Activated CD4-positive, alpha-beta memory T cell treated with anti-CD3 and anti-CD28 coated beads for 36 hours (primary cell): ENCODE measurements at places on chromosomes 7 and 10. TPM values are rescaled to one million over a fixed set of nuclear protein-coding genes. Genes with fewer than 3 reads are reported as not detected.

DNA sequence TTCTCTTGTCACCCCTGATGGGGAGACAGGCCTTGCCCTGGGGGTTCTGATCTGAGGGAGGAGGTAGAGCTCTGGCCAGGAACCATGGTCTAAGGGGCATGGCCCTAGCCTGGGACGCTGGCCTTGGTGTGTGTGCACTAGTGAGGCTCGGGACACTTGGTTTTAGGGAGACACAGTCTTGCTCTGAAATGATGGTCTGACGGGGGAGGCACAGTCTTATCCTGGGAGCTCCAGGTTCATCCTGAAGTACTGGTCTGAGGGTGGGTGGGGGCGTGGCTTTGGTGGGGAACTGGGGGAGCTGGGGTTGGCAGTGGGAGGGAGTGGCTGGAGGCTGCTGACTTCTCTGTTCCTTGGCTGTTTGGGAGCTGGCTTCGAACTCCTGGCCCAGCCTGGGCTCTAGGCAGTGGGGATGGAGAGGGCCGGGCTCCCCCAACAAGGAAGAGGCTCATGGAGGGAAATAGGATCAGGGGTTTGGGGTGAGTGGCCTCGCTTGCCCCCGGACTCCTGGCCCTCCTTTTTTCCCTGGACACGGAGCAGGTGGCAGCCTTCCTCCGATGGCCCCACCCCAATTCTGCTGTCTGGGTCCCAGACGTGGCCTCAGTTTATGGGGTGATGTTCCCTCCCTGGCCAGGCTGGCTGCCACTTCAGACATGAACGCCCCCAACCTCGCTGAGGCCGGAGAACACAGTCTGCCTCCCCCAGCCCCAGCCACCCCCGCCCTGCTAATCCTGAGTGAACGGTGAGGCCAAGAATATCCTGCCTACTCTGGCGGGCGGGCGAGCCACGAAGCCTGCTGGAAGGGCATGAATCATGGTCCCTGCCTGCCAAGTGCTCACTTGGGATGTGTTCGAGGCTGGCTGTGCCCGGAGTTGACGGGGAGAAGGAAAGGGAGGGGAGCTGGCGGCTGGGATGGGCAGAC is 43.5 kb downstream of the TMEM270 start:
- DNase-seq = no peak

DNA sequence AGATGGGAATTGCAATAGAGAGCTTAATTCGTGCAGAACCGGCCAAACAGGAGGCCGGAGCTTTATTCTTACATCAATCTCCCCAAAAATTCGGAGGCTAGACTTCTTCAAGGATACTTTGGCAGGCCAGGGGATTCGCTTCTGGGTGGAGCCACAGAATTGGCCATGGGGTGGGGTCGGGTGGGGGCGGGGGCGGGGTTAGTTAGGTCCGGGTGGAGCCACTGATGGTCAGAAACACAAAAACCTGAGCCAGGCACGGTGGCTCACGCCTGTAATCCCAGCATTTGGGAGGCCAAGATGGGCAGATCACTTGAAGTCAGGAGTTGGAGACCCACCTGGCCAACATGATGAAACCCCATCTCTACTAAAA is 87.5 kb downstream of the SEPTIN14 start:
- DNase-seq = no peak

The PRKG1 gene
- total RNA-seq = not detected

- no peak for DNase-seq
These were observed 44.6 kb downstream of the TAX1BP1 start for GRCh38 chr7:27784399-27785053.

- no peak for DNase-seq
These were observed 5.0 kb downstream of the AKR1B10 start for GRCh38 chr7:134532180-134532953.

The TMEM60 gene
- total RNA-seq = 14.2 TPM

The GPR85 gene
- not detected for total RNA-seq

GRCh38 chr10:112230325-112230988 is 46.9 kb upstream of the GPAM start:
- no peak for DNase-seq

- DNase-seq = no peak
These were observed 83.4 kb upstream of the FAM3C start for GRCh38 chr7:121479466-121479865.

DNA sequence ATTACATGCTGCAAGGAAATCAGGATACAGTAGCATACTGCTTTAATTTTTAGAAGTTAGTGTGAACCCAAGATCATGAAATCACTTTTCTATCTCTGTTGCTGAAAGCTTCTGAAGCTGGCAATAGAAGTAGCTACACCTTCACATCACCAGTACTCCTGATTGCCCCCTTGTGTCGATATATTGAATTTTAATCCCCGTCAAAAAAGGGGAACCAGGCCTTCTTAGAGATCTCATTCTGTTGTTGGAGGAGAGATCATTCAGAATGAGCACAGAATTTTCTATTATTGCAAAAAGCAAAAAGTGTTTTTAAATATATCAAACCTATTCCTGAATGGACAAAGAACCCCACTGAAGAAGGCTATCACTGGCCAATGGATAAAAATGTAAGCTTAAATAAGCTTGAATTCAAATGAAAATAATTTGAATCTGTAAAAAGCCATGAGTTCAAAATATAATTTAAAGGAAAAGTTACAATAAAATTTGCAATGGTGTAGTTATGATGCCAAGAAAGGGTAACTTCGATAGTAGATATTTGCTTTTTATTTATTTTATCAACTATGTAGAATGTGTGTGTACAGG is 39.7 kb upstream of the TEX47 start:
- DNase-seq = no peak

- no peak for DNase-seq
These were observed 34.0 kb downstream of the LUC7L2 start for GRCh38 chr7:139393621-139394211.

The SPDYE8 gene
- total RNA-seq = not detected

DNA sequence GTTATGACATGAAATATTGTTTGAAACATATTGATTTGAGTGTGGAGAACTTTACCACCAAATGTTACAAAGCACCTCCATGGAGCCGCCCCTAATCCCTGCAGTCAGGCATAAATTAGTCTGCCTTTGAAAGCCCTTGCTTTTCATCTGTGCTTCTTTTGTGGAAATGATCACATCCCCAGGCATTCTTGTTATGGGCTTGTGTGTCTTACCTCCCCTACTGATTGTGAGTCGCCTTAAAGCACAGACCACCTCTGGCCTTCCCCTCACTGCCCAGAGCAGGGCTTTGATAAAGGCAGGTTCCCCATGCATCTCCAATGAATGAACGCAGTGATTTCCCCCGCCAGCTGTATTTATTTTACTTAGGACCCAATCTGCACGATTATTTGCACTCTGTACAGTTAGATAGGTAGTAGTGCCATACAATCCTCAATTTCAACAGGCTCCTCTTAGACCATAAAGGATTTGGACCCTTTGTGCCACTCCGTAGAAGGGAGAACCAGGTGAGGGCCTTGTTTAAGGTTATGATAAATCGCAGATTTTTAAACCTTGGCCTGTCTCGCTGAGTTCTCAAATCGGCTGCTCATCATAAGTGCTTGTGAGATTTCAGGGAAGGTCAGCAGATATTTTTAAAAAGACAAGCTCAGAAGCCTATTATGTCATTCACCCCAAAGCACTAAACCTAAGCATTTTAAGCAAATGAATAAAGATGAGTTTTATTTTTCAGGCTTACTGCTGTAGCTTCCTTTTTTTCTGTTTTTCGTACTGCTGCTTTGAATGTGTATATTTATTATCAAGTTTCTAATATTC is 107.8 kb downstream of the CUBN start:
- no peak for DNase-seq

GRCh38 chr7:92362131-92362530 is 85.2 kb upstream of the GATAD1 start:
- DNase-seq = no peak

The SPDYE2B gene
- total RNA-seq = not detected

DNA sequence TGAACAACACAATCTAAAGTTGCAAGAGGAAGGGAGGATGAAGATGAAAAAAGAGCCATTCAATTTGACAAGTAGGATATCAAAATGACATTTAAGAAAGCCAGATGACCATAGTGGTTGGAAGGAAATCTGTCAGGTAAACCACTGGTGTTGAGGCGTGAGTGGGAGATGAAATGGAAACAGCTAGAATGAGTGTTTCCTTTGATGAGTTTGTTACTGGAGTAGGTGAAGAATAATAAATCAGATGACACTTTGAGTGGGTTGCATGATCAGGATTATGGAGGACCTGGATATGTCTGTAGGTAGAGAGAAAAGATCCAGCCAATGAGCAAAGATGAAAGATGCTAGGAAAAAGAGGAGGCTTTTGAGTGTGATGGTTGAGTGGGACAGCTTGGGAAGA is 33.1 kb downstream of the AKR1B1 start:
- no peak for DNase-seq

The EIF3A gene
- total RNA-seq = 148 TPM

The DCLRE1C gene
- total RNA-seq = 18.3 TPM

GRCh38 chr10:71241114-71241829 is 28.9 kb downstream of the UNC5B start:
- no peak for DNase-seq

DNA sequence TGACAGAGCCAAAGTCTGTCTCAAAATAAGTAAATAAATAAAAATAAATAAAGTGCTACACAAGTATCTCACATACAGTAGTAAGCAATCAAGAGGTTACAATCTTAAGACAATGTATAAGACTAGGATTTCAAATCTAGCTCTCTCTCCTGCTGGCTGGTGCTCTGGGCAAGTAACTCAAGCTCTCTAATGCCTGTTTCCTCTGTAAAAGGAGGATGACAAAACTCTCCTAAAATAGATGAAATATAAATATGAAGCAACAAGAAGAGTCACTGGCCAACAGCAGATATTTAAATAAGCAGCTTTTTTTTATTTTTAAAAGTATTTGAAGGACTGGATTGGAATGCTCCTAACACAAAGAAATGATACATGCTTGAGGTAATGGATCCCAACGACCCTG is 7.2 kb downstream of the SFMBT2 start:
- DNase-seq = no peak

The TES gene
- 81.8 TPM for total RNA-seq

The LHFPL3 gene
- total RNA-seq = not detected

- no peak for DNase-seq
These were observed 316.0 kb downstream of the PTPRN2 start for GRCh38 chr7:158271646-158272045.

GRCh38 chr10:93856349-93857145 is 37.2 kb upstream of the SLC35G1 start:
- no peak for DNase-seq

- DNase-seq = no peak
These were observed 138.1 kb downstream of the ADAM22 start for GRCh38 chr7:88071994-88072714.

GRCh38 chr10:82438277-82438676 is 563.3 kb downstream of the NRG3 start:
- DNase-seq = no peak

- no peak for DNase-seq
These were observed 187.5 kb downstream of the WDR37 start for GRCh38 chr10:1243486-1244234.

DNA sequence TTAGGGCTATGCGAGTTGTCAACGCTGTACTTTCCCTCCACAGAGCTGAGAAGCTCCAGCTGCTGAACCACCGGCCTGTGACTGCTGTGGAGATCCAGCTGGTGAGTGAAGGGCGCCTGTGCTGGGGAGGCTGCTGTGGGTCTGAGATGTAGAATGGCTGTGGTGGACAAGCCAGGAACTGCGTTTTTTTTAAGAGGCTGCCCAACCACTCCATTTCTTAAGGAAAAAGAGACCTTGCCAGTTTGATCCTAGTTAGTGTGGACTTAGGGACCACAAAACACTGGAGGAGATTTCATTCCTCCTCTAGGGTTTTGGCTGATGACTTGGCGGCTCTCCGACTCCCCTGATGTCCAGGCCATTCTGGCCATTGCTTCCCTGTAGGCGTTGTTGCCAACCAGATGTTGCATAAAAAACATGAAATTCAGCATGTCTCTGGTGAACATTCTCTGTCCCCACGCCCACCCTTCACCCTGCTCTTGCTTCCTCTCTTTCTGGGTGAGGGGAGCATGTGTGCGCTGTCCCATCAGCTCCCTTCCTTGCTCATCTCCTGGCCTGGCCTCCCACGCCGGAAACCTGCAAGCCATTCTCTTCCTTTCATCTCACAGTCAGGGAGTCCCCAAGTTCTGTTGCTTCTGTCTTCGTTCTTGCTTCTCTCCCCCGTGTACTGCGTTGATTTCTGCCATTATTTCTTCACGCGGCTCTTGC is 30.9 kb downstream of the CRCP start:
- DNase-seq = no peak

The RADIL gene
- 0.19 TPM for total RNA-seq

- peak; percentile 60 for DNase-seq
These were observed 51.6 kb downstream of the PRLHR start for GRCh38 chr10:118543714-118544400.

DNA sequence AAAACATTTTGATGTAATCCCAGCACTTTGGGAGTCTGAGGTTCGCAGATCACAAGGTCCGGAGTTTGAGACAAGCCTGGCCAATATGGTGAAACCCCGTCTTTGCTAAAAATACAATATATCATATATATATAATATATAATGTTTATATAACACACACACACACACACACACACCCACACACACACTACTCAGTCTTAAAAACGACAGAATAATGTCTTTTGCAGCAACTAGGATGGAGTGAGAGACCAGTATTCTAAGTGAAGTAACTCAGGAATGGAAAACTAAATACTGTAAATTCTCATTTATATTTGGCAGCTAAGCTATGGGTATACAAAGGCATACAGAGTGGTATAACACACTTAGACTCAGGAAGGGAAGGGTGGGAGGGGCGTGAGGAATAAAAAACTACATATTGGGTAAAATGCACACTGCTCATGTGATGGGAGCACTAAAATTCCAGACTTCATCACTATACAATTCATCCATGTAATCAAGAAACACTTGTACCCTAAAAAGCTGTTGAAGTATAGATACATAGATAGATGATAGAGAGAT is 231.2 kb upstream of the SEMA3A start:
- no peak for DNase-seq

GRCh38 chr10:110446277-110446676 is 51.4 kb upstream of the DUSP5 start:
- DNase-seq = no peak

The UCMA gene
- not detected for total RNA-seq

GRCh38 chr7:112882022-112882421 is 91.8 kb upstream of the TMEM168 start:
- DNase-seq = no peak

DNA sequence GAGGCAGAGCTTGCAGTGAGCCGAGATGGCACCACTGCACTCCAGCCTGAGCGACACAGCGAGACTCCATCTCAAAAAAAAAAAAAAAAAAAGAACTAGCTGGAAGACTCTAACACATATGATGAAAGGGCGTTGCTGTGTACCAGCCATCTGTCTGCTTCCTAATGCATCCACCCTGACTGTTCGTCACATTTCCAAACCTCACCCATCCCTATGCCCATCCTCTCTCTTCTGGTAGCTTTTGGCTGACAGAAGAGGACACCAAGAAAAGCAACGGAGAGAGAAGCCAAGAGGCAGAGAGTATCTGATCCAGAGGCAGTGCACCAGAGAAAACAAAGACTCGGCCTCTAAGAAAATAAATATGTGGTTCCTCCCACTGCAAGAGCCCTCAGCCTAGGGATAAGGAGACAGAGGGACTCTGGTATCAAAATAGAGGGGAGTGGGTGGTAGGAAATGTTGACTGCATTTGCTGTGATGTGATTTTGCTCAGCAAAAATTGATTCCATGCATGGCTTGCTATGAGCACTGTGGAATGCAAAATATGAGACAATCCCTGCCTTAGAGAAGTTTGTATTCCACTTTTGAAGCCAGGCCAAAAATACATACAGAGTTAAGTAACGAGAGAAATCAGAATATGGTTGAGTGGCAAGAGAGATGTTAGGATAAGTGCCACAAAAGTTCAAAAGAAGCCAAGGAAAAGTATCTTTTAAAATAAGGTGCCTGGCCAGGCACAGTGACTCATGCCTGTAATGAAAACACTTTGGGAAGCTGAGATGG is 100.8 kb upstream of the STK17A start:
- no peak for DNase-seq

GRCh38 chr10:51159841-51160240 is 85.6 kb downstream of the PRKG1 start:
- DNase-seq = no peak
